ENCODE measurements at places on chromosomes 2 and 18.

GRCh38 chr2:65343386-65343785 is 89.0 kb downstream of the SPRED2 start:
- no peak for DNase-seq

DNA sequence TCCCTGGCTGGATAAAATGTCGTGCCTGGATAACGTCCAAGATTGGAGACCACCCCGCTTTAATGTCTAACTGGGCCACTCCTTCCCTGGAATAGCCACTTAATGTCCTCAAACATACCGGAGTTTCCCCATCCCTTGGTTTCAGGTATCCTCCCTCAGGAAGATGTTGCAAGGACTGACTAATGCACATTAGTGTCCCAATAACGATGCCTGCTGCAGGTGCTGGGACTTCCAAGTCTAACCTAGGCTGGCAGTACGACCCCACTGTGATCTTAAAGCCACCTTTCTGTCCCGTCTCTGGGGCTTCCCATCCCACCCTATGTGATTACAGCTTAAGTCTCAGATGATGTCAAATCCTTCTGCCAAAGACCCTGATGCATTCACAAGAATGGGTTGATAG is 1.1 kb upstream of the ATP6V1C2 start:
- DNase-seq: no peak

DNA sequence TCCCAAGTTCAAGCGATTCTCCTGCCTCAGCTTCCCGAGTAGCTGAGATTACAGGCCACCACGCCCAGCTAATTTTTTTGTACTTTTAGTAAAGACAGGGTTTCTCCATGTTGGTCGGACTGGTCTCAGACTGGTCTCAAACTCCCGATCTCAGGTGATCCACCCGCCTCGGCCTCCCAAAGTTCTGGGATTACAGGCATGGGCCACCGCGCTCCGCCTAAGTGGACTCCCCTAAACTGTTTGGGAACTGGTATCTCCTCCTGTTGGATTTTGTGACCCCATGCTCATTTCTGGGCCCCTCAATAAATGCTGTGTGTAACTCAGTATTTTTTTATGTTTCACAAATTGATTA is 5.2 kb downstream of the SCTR start:
- no peak for DNase-seq

- no peak for DNase-seq
Observed at GRCh38 chr2:238117199-238118154, 17.3 kb downstream of the ESPNL start.

DNA sequence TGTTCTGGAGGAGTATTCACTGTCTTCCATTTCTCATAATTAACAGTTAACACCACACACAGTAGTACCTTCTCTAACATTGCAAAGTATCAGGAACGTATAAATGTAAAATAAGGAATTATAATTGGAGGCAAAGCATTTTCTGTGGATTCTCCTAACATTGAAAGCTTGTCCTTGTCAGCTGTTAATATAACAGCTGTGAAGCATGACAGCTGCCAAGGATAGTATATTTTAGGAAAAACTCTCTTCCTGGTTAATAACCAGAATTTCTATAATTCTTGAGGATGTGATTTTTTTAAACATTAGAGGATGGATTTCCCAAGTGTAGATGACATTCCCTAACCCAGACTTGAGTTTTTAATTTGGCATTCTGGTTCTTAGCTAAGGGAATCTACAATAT is 110.3 kb downstream of the EPC2 start:
- no peak for DNase-seq

GRCh38 chr2:69578198-69578540 is 65.4 kb downstream of the AAK1 start:
- DNase-seq: no peak

DNA sequence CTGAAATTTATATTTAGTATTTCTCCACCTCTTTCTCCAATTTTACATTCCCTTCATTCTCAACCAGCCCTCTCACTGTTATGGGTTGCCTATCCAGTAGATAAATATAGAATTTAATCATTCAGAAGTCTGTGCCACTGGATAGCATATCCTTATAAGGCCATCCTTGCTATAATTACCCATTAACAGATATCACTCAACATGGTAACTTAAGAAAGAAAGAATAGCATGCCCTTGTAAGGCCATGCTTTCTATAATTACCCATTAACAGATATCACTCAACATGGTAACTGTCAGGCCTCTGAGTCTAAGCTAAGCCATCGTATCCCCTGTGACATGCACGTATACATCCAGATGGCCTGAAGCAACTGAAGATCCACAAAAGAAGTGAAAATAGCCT is 1137.4 kb upstream of the FAM98A start:
- DNase-seq: no peak

DNA sequence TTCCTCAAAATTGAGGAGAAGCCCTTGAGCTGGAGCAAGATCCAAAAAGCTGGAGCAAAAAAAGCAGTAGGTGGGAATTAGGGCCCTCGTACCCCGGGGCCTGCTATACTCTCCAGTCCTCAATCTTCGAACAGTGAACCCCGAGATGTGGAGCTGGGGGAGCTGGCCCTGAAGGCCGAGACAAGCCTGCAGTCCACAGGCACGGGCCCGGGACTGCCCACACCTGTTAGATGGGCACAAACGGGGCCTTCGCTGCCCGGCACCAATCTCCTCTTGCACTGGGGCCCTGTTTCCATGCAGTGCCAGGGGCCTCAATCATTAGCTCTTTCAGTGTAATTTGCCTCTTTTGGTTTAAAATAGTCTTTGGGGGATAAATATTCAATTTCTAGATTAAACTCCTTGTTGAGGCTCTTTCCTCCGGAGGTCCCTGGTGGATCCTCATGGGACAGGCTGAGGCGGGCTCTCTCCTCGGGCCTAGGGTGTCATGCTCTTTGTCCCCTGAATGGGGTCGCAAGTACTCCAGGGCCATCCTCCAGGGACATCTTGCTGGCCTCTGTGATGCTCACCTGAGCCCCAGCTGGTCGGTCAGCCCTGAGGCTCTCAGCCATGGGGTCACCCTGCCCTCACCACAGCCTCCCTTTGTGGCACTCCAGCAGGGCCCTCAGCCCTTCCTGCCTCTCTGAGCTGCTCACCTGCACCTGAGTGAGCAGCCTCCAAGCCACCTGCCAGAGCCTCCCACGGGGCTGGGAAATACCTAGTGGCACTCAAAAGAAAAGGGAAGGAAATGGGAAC is 223.6 kb downstream of the ALPK2 start:
- DNase-seq: no peak

DNA sequence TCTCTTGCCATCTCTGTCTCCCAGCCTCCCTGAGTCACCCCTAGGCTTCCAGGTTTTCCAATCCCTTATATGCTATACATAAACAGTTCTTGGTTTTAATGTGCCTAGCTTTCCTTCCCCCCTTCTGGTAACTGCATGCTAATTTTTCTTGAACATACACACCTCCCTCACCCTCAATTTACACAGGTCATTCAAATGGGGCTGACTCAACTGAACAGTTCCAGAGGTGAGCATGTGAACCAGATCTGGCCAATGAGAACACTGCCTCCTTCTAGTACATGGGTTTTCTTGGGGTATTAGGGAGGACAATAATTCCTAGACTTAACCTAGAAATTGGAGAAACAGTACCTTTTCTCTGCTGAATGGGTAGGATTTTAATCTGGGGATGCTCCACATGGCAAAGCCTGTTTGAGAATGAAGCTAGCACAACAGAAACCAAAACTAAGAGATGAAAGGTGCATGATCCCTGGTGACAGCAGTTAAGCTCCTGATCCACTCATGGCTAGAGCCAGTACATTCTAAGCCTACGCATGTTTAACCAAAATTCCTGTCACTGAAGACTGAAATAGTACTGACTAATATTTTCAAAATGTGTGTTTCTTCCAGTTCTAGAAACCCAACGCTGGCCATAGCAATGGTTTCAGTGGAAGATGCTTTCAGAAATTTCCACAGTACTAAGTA is 11.8 kb downstream of the SLC25A12 start:
- no peak for DNase-seq

- DNase-seq: no peak
Observed at GRCh38 chr2:20208476-20208859, 16.5 kb downstream of the SDC1 start.

- no peak for DNase-seq
Observed at GRCh38 chr2:128779301-128780095, 460.8 kb upstream of the HS6ST1 start.

GRCh38 chr2:54947646-54948045 is 102.6 kb downstream of the RTN4 start:
- DNase-seq: no peak

- DNase-seq: peak; percentile 50
Observed at GRCh38 chr2:99573634-99574251, 83.9 kb upstream of the REV1 start.

DNA sequence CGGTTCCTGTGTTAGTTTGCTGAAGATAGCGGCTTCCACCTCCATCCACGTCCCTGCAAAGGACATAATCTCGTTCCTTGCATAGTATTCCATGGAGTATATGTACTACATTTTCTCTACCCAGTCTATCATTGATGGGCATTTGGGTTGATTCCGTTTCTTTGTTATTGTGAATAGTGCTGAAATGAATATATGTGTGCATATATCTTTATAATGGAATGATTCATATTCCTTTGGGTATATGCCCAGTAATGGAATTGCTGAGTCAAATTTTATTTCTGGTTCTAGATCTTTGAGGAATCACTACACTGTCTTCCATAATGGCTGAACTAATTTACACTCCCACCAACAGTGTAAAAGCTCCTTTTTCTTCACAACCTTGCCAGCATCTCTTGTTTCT is 255.4 kb upstream of the CDH2 start:
- no peak for DNase-seq

- DNase-seq: no peak
Observed at GRCh38 chr2:224040753-224041152, 1.7 kb upstream of the SERPINE2 start.

DNA sequence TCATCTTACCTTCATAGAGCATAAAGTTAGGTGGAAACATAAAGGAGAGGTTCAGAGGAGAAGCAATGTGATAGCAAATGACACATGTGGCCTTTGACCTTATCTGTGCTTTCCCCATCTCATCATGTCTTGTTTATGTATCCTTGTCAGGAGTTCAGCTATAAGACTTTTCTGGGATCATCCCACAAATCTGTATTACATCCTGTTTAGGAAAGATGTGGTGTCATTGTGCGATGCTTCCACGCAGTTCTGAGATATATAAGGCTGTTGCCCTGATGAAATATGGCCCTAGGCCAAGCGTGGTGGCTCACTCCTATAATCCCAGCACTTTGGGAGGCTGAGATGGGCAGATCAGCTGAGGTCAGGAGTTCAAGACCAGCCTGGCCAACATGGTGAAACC is 15.5 kb upstream of the MGAT5 start:
- no peak for DNase-seq

GRCh38 chr2:80322311-80322920 is 17.9 kb upstream of the LRRTM1 start:
- DNase-seq: no peak

DNA sequence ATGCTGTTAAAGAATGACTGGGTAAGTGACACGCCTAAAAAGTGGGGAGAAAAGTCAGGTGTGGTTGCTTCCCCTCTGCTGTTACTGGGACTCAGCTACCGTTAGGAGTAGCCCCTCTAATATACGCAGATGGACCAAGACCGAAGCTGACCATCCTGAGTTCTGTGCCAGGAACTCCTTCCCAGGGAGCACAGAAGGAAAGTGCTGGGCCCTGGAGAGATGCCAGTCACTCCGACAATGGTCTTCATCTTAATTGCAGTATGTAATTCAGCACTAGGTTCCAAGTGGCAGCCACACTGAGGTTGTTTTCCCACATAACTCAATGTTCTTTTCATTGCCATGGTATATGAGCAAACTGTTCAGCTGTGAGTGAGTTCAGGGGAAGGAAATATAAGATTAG is 19.6 kb upstream of the TMEM200C start:
- DNase-seq: no peak

DNA sequence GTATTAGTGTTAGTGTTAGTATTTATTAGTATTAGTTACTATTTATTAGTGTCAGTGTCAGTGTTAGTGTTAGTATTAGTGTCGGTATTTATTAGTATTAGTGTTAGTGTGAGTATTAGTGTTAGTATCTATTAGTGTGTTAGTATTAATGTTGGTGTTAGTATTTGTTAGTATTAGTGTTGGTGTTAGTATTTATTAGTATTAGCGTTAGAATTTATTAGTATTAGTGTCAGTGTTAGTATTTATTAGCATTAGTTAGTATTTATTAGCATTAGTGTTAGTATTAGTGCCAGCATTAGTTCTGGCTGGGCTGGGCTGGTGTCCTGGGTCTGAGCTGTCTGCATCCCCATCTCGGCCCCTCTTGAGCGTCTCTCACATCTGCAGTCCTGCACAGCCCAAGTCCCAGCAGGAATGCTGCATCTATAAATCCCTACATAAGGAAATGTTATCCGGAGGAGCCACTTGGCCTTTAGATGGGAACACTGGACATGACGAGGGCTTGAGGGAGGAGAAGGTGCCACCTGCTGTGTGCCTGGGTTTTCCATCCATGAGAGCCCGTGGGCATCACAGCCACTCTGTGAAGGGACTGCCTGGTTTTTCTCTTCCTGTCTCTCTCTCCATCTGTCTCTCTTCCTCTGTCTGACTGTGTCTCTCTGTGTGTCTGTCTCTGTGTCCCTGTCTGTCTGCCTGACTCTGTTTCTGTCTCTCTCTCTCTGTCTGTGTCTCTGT is 33.6 kb downstream of the TWIST2 start:
- no peak for DNase-seq

DNA sequence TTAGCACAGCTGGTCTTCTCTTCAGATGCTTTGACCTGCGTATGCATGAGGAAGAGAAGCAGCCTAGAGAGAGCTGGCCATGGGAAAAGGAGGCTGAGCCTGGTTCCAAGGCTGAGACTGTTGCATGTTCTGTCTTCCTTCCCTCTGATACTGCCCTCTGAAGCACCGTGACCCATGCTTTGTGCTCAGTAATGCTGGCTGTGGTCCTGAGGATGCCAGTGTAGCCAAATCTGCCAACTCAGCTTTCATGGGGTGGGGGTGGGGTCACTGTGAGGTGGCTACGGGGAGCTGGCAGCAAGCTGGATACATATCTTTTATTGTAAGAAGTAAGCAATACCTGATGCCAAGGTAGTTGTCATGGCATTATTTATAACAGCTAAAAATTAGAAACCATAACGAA is 41.5 kb downstream of the EPAS1 start:
- DNase-seq: no peak

DNA sequence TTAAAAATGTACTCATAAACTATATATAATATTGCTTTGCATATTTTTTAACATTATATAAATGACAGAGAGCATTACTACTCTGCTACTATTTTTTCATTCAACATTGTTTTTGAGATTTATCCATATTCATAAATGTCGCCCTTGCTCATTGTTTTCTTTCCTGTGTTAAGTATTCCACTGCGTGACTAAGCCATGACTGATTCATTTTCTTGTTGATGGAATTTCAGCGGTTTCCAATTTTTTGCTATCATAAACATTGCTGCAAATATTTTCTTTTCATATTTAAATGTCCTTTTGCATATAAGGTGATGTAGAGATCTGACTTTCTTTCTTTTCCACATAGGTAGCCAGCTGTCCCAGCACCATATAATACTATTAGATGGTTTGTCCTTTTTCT is 57.6 kb downstream of the SFXN5 start:
- no peak for DNase-seq

DNA sequence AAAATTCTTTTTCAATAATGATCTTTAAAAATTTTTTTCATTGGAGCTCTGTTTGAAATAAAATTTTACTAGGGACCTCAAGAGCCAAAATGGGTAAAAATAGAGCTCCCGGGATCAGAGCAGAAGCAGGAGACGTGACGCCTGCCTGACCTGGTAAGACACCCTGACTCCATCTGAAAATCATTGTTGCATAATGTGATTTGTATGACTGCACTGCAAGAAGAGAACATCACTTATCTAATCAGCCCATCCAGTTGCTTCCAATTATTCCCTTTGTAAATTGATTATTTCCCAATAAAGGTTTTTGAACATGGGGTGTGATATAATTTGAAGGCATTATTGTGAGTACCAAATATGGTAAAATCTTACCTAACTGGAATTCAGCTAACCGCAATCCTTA is 17.1 kb upstream of the TAF1B start:
- DNase-seq: no peak

Data from NCI-H526 (cell line).